ENCODE measurements at places on chromosomes 7 and 10.

GRCh38 chr7:7516156-7516555 lies 19.5 kb downstream of the COL28A1 start:
- DNase-seq = no peak

DNA sequence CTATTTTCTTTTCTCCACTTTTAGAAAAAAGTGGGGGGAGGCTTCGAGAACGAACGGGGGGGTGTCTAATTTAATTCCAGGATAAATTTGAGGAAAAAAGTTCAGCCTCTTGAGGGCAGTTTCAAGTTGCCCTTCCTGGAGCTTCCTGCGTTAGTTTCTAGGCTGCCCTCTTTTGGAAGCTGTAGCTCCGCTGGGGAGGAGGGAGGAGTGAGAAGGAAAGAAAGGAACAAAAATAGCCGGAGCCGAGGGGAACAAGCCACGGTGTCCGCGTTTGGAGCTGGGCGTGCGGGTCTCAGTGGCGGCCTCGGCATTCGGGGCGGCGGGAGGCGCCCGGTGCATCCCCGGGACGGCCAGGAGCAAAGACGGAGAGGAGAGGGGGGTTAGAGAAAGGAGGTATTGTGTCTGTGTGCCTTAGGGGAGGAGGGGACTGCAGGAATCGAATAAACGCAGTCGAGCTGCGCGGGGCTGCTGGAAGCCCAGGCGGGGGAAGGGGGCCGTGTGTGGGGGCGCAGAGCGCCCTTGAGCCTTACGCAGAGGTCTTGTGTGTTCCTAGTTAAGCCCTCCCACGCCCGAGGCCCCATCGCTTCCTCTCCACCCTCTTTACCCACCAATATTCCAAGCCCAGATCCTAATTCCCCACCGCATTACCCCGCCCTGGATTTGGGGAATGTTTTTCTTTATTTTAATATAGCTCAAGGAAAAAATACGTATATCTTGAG lies 2.0 kb upstream of the TNRC18 start:
- DNase-seq = no peak

DNA sequence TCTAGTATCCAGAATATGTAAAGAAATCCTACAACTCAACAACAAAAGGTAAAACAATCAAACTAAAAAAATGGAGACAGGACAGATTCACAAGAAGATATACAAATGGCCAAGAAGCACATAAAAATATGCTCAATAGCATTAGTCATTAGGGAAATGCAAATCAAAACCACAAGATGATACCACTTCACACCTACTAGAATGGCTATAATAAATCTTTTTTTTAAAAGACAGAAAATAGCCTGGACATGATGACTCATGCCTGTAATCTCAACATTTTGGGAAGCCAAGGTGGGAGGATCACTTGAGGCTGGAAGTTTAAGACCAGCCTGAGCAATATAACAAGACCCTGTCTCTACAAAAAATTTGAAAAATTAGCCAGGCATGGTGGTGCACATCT lies 27.9 kb upstream of the CHCHD3 start:
- no peak for DNase-seq

- DNase-seq = no peak
Observed at GRCh38 chr7:139255290-139255689, 24.3 kb downstream of the UBN2 start.

DNA sequence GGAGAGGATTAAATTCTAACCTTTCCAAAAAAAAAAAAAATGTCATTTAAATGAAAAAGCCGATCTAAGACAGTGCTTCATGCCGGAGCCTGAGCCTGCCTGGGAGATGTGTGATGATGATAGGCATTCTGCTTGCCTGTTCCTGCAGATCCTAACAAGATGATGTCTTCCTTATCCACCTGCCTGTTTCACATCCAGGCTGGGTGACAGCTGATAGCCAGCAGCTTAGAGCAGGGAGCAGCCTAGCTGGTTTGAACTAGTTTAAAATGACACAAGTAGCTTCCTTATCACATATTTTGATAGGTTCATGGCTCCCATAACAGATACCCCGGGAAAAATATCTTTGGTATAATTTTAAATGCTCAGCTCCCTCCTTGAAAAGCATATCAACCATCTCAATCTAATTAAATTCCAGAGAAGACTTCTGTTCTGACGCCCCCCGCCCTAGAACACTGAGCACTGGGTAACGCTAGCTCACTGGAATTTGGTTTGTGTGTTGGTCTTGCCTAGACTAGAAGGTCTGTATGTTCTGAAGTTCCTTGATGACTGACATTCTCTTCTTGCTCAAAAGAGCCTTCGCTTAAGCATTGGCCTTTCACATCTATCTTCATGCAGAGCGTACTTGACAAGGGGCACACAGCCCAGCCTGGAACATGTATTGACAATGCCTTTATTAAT lies 96.9 kb upstream of the FGFR2 start:
- DNase-seq = no peak
